NCI-H1417 (cell line): ENCODE measurements at places on chromosomes 11 and 22.
A peak's percentile ranks its signal among the peaks of the same experiment; 100 is the strongest.

- DNase-seq, result no peak
These were observed 2.6 kb downstream of the OVOL1 start for GRCh38 chr11:65789230-65790103.

DNA sequence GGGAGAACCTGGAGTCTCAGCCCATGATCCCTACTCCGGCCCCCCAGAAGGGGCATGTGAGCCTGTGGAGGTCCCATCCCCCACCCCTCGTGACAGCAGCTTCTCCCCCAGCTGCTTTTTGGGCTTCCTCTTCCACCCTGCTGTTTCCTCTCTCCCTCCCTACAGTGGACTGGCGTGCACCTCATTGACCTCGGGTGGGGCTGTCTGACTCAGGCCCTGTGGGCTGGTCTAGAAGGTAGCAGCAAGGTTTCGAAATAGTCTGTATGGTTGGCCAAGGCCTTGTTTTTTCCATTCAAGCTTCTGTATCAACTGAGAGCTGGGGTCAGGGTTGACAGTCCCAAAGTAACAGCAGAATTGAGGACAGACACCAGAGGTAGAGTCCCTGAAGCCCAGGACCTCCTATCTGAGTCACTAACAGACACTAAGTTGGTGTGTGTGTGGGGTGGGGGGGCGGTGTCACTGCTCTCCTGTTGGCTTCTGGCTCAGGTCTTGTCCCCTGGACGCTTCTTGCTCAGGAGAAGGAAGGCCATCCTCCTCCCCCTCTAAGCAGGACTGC, 7.7 kb downstream of the SLC37A2 start:
- DNase-seq, result no peak

- DNase-seq, result no peak
These were observed 3.4 kb downstream of the NLRP6 start for GRCh38 chr11:281486-282161.

GRCh38 chr11:45500451-45500850, 165.0 kb downstream of the CHST1 start:
- DNase-seq, result no peak

GRCh38 chr11:65211293-65212105, 29.8 kb downstream of the CAPN1 start:
- no peak for DNase-seq

GRCh38 chr11:100525635-100526034, 161.5 kb upstream of the ARHGAP42 start:
- DNase-seq, result no peak

DNA sequence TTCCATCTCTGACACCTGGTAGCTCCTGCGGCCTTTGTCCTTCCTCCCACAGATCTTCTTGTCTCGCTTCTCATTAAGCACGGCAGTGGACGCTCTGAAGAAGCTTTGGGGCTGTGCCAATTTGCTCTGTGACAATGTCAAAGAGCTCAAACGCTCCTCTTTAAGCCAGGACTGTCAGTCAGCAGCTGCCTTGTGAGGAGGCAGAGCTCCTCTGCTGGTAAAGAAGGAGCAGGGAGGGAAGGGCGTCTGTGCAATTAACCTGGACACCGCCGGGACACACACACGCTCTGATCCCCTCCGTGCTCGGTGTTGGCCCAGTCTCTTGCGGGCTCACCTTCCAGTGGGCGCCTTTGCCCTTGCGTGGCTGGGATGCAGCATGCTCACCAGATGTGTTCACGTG, 373.9 kb downstream of the BRD1 start:
- peak; percentile 11 for DNase-seq

GRCh38 chr22:39518996-39519680, 1.2 kb upstream of the ATF4 start:
- DNase-seq, result peak; percentile 73

DNA sequence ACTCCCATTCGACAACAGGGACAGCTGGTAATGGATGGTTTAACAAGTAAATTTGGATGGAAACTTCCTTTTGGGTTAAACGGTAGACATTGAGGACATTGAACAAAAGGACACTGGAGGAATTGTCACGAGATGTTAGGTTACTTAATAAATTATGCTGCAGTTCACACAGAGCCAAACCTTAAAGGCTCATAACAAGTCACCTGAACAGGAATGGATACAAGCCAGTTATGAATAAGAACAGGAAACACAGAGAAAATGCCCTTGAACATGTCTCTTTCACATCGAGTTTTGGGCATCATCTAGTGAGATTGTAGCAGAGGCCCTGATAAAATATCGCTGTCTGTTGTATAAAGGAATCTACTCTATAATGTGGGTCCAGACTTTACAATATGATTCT, 65.6 kb downstream of the CD44 start:
- no peak for DNase-seq

- no peak for DNase-seq
These were observed 31.2 kb downstream of the TPBGL start for GRCh38 chr11:75271730-75272129.

GRCh38 chr22:49638788-49639187, 188.9 kb downstream of the BRD1 start:
- DNase-seq, result no peak

- no peak for DNase-seq
These were observed 4.4 kb downstream of the TSPO start for GRCh38 chr22:43155789-43156188.

- no peak for DNase-seq
These were observed 1.9 kb downstream of the EPS8L2 start for GRCh38 chr11:707817-708420.

- peak; percentile 81 for DNase-seq
These were observed 210.8 kb downstream of the PGR start for GRCh38 chr11:100918551-100919500.

- DNase-seq, result no peak
These were observed 19.8 kb downstream of the OR10D3 start for GRCh38 chr11:124202951-124203350.
